ENCODE measurements at places on chromosomes 1 and 21.

DNA sequence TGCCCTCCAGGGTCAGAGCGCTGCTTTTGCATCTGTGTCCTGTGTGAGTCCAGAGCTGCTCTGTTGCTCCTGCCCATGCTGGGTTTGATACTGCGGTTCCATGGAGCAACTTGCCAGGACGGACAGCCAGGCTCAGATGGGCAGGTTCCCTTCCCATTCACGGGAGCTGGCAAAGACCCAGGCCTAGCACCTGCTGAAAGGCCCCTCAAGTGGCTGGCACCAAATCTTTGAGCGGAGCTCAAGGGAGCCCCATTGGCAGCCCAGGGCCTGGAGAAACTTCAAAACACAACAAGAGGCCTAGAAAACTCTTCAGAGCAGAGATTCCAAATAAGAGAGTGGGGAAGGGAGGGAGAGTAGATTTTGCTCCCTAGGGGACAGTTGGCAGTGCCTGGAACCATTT, 97.2 kb downstream of the ACTL8 start:
- no peak for DNase-seq

DNA sequence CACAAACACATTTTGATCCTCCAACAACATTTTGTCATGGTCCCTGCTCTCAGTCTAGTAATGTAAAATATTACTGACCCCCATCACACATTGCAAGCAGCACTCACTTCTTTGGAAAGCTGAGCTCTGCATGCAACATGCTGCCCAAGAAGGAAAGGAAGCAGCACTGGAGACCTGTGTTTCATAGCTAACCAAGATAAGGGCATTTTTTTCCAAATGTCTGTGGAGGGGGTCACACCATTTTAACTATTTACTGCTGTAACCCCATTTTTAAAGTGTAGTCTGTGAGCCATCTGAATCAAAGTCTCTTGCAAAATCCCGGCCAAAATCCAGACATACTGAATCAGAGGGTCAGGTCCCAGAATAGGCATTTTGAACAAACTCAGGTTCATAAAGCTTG, 4.5 kb upstream of the RASSF5 start:
- DNase-seq = no peak

DNA sequence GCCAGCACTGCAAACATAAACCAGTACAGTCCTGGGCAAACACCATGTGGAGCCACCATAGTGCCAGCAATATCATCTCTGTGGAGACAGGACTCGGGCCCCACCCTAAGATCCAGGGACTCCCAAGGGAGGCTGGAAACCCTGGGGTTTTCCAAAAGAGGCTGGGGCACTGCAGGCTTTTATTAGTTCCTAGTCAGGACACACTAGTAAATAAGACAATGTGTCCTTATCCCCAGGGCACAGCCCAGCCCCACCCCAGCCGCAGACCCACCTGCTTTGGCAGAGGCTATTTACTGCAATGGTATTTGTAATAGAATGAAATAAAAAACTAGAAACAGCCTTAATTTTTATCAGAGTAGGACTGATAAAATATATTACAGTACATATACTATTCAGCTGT, 486 bp upstream of the GJB3 start:
- DNase-seq = no peak

DNA sequence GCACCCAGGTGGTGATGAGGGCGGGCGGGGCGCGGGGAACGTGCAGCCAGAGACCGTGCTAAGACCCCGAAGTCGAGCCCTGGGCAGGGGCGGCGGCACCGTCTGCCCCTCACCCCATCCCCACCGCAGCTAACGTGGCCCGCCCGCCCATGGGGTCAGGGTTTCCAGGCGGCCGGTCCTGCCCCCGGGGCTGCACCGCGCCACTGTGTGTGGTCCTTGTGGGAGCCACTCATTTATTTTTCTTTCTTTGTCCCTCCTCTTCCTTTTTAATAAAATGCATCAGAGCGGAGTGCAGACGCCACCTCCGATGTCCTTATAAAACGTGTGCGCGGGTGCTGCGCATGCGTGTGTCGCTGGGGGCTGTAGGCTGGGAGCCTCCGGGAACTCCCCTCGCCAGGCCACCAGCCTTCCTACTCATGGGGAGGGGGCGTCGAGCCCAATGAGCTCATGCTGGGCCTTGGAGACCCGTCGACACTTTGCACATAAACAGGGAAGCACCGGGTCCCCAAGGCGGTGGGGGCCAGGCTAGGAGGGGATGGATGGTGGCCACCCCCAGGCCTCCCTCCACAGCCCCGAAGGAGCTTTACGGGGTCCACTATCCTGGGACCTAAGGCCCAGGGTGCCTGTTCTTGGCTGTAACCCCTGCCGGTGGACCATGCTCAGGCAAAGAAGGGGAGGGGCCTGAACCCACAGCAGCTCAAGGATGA, 59.9 kb downstream of the WNT9A start:
- DNase-seq = no peak

DNA sequence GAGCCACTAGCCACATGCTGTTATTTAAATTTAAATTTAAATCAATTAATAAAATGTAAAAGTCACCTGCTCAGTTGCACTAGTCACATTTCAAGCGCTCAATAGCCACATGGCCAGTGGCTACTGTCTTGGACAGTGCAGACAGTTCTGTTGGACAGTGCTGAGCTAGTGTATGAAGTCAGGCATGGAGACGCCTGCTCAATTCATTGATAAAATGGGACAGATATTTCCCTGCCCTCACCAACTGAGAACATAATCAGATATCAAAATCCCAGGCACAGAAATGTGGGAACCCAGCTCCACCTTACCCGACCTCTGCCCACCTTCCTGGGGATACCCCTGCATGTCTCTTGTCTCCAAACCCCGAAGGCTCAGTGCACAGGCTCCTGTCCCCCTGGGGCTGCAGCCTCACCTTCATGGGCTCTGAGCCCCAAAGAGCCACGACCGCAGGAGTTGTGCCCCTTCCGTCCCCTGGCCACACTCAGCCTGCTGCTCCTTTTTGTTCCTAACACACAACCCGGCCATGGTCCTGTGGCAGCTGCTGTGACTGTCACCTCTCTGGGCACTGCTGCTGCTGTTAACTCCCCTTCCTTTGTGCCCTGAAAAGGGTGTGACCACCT, 63.5 kb downstream of the TCP10L start:
- DNase-seq = no peak

DNA sequence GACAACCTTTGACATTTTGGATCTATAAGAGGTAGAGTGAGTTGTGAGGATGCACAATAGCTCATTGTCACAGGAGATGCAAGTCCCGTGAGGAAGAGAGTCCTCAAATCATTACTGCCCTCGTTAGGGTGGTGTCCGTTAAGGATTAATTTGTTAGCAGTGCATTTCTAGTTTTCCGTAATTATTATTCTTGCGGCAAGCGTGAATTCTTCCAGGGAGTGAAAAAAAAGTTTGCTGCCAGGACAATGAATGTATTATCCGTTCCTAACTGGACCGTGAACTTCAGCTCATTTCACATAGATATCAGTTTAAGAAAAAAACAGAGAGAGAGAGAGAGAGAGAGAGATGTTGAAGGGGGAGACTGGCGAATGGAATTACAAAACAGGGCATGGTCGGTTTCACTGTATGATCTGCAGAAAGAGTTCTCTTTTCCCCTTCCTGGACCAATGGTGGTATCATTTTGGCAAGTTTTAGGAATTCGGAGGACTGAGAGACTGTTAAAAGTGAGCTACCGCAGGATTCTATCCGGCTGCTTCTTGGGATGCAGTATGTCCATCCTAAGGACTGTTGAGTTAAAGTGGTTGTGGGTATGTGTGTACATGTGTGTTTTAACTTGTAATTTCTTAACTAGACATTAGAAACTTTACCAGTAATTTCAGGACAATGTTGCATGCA, 216.0 kb upstream of the NFIA start:
- DNase-seq = no peak

DNA sequence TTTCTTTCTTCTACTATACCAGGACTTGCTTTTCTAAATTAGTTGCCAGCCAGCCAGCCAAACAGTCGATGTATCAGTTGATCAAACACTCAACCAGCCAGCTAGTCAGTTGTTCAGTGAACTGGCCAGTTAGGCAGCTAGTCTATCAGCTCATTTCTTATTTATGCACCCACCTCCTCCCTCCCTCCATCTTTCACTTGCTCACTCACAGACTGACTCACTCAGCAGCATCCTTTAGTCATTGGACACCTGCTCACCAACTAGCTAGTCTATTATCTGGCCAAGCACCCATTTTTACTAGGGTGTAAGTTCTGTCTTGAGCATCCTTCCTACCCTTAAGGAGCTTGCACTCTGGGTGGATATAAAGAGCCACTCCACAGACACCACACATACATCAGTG, 5.9 kb upstream of the SPRR4 start:
- no peak for DNase-seq

DNA sequence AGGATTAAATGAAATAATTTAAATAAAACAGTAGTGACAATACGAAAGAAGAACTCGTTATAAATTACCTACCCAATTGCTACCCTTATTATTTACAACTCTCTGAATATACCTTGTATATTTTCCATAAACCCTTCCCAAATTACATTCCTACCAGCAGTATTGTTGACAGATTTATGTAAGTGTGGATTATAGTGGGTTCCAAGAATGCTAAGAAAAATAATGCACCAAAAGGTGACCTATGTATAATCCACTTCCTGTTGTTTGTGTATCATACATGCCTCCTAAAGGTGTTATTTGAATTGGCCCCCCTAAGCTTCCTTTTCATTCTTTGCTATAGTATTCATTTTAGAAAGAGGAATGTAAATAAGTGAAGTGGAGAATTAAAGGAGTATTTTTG, 33.2 kb upstream of the CXADR start:
- DNase-seq = no peak

GRCh38 chr1:98053471-98054366, 132.9 kb upstream of the DPYD start:
- no peak for DNase-seq

- no peak for DNase-seq
Measured at GRCh38 chr21:29174607-29175013, 44.2 kb downstream of the MAP3K7CL start.

DNA sequence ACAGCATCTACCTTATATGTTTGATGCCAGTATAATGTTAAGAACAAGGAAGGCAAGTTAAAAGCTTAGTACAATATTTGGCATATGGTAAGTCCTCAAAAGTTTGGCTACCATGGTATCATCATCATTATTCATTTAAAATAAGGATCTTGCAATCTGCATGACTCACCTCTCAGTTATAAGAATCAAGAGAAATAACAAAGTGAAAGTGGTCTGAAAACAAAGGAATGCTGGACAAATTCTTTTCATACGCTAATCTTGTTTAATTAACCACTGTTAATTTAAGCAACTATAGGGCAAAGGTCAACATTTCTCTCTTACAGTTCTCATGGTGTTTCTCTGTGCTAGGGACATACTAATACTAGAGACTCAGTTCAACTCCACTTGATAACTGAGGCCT, 13.0 kb upstream of the CLDN19 start:
- no peak for DNase-seq

GRCh38 chr1:78210175-78210574, 164.4 kb downstream of the GIPC2 start:
- no peak for DNase-seq
